ENCODE measurements at places on chromosomes 6 and 20.

- DNase-seq: no peak
These were observed 1.9 kb downstream of the JARID2 start for GRCh38 chr6:15247500-15248450.

GRCh38 chr20:34573541-34574300 lies 15.2 kb downstream of the MAP1LC3A start:
- DNase-seq: no peak

- DNase-seq: no peak
These were observed 108.2 kb upstream of the NFATC2 start for GRCh38 chr20:51650685-51651134.

DNA sequence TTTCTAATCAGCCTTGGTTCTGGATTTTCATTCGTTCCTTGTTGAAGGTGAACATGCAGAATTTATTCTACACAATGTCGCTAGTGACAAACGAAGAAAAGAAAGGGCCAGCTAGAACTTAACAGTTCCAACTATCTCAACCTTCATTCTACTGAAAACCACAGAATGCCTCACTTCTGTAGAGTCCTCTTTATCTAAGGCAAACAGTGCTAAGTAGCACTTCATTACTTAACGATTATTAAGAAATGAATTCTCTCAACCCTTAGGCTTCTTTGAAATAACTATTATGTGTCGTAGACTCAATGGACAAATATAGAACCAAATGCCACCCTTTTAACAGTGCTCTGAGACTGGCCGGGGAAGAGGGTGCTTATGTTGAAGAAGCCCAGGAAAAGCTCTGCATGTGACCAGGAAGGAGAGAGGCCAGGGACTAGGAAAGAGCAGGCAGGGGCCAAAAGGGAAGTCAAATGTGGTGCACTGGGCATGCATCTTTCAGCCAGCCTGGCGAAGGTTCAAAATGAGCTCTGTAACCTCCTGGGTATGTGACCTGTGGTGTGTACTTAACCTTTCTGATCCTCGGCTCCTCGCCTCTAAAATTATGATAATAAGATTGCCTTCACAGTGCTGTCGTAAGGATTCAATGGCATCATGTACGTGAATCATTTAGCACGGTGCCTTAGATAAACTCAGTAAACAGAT lies 55.4 kb upstream of the BMP2 start:
- DNase-seq: no peak

DNA sequence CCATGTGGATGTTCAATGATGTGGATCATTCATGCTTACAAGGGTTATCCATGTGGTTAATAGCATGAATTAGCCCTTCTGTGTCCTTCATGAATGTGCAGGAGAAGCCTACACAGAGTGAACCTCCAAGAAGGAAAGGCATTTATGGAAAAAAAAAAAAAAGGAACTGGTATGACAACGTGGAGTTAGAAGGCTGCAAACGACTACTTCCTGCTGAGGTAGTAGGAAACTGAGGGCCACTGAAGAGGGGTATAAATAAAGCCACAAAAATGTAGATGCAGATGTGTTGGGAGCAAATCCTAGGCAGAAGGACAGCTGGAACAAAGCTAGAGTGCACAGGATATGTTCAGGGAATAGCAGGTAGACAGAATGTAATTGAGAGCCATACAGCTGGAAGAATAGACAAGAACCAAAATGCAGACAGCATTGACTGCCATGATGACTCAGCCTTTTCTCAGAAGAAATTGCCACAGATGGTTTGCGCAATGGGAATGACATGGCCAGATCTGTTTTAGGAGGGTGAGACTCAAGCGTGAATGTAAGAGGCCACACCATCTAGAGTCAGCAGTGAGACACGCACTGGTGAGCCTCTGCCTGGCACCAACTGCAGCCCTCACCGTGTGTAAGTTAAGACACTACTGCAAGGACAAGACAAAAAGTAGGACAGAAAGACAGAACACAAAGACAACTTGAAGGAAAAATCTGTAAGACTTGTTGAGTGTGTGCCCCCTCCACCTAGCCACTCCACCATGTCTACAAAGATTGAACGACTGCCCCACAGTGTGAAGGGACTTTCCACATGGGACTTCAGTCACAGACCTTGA lies 79.8 kb downstream of the KIF13A start:
- DNase-seq: no peak

- DNase-seq: no peak
These were observed 296.3 kb downstream of the PREX1 start for GRCh38 chr20:48531505-48531904.

- no peak for DNase-seq
These were observed 1.6 kb upstream of the TOMM6 start for GRCh38 chr6:41785689-41786450.

Data from NCI-H774 (cell line).